Activated CD8-positive, alpha-beta memory T cell treated with anti-CD3 and anti-CD28 coated beads for 4 hours (primary cell): ENCODE measurements at places on chromosomes 13 and 19.

- no peak for DNase-seq
Observed at GRCh38 chr13:90769387-90769786, 578.1 kb upstream of the MIR17HG start.

DNA sequence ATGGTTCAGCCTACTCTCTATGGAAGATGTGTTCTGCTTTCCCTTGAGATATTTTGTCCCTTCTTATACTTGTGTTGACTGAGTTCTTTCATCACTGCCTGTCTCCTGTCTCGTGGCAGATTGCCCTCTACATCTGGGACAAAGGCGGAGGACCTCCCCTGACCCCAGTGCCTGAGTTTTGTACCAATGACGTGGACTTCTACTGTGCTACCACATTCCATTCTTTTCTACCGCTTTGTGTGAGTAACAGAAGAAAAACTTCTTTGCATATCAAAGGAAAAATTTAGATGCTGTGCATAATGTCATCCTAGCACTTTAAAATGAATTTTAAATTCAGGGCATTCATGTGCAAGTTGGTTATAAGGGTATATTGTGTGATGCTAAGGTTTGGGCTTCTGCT lies 74.6 kb downstream of the B3GLCT start:
- no peak for DNase-seq

GRCh38 chr13:113005076-113005865 lies 36.3 kb downstream of the MCF2L start:
- DNase-seq = no peak

- DNase-seq = no peak
Observed at GRCh38 chr13:83876546-83876945, 5.7 kb downstream of the SLITRK1 start.

GRCh38 chr13:73835138-73835721 lies 299.0 kb downstream of the KLF12 start:
- no peak for DNase-seq

DNA sequence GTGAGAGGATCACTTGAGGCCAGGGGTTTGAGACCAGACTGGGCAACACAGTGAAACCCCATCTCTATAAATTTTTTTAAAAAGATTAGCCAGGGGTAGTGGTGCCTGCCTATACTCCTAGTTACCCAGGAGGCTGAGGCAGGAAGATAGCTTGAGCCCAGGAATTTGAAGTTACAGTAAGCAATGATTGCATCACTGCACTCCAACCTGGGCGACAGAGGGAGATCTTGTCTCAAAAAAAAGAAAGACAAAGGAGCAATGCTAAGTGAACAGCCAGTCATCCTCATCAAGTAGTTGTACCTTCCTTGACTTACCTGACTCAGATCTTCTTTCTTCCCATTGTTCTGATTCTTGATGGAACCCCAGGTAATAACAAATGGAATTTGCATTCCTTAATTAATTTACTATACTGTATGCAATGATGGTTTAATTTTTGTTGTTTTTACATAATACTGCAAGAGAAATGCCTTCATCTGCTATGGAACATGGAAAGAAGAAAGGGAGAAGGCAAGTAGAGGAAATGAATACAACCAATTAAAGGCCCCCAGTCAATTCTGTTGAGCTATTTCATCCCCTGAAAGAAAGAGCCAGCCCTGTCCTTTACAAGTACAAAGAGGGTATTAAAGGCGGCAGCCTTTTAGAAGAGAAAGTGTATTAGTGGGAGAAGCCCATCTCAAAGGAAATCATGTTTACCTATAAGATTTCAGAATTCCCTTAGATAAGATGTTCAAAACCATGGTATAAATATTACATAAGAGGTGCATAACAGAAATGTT lies 316.7 kb downstream of the DIAPH3 start:
- DNase-seq = no peak

GRCh38 chr13:97120976-97121375 lies 101.2 kb upstream of the MBNL2 start:
- no peak for DNase-seq
